ENCODE measurements at places on chromosomes 6 and 20.

GRCh38 chr20:64268174-64268573, 12.6 kb downstream of the PCMTD2 start:
- peak; percentile 69 for DNase-seq

- no peak for DNase-seq
Observed at GRCh38 chr6:114690625-114691024, 347.8 kb upstream of the HS3ST5 start.

GRCh38 chr20:41047975-41048305, 19.3 kb downstream of the TOP1 start:
- no peak for DNase-seq

DNA sequence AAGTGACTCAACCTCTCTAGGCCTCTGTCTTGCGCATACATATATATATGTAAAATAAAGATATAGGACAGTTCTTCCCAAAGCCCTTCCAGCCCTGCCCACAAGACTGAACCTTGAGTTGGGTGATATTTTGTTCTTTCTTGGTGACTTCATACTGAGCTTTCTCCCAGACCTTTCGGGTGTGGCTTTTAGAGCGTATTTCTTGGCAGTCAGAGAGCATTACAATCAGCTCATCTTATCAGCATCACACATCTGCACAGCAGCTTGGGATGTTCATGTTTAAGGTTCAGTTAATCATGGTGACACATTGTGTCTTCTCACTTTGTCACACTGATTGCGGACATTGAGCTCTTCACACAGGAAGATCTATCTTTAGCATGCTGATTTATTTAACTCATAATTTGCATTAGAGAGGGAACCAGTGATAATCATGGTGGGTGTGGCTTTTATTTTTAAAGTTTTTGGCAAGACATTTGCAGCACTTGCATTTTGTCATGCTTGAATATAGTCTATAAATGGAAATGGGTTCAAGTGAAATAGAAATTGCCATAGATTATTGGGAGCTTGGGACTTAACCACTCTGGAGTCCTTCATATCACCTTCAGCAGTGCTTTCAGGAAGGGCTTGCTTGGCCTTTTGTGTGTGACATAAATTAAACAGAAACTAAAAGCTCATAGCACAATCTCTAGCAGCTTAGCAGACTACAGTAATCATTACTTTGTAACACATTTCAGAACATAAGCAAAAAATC, 8.3 kb downstream of the KIF3B start:
- DNase-seq: no peak

DNA sequence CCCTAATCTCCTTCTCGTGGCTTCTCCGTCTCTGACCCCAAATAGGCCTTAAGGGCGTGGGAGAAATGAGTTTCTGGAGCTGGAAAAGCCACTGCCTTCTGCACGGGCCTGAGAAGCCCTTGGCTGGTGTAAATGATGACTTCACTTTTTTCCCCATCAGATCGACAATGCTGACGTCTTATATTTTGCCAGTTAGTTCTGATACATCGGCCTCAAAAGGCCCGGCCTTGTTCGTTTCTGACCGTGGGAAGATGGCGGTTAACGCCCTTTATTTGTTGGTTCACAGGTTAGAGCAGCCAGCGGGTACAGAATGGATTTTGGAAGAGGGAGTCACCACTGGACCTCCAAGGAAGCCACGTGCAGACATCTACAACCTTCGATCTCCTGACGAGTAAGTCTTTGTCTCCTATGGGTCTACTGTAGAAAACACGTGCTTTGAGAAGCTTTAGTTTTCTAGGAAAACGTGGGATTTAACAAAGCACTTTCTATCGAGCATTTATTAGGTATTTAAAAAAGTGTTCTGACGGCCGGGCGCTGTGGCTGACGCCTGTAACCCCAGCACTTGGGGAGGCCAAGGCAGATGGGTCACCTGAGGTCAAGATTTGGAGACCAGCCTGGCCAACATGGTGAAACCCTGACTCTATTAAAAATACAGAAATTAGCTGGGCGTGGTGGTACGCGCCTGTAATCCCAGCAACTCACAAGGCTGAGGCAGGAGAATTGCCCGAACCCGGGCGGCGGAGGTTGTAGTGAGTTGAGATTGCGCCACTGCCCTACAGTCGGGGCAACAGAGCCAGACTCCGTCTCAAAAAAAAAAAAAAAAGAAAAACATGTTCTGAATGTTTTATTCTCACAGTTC, 1.2 kb upstream of the ZNFX1 start:
- peak; percentile 23 for DNase-seq

GRCh38 chr20:63698739-63699465, 2.5 kb downstream of the TNFRSF6B start:
- DNase-seq: peak; percentile 78

GRCh38 chr20:3045042-3045815, 623 bp upstream of the MRPS26 start:
- DNase-seq: no peak

DNA sequence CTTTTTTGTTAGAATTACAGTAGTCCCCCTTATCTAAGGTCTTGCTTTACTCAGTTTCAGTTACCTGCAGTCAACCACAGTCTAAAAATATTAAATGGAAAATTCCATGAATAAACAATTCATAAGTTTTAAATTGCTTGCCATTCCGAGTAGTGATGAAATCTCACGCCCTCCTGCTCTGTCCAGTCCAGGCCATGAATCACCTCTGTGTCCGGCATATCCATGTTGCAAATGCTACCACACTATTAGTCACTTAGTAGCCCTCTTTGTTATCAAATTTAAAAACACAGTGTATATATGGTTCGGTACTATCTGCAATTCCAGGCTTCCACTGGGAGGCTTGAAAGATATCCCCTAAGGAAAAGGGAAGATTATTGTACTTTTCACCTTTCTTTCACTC, 164.6 kb upstream of the FAM83B start:
- no peak for DNase-seq

- DNase-seq: no peak
Observed at GRCh38 chr6:79797163-79797764, 150.1 kb downstream of the ELOVL4 start.

GRCh38 chr20:52242237-52243230, 51.0 kb upstream of the ZFP64 start:
- DNase-seq: no peak

DNA sequence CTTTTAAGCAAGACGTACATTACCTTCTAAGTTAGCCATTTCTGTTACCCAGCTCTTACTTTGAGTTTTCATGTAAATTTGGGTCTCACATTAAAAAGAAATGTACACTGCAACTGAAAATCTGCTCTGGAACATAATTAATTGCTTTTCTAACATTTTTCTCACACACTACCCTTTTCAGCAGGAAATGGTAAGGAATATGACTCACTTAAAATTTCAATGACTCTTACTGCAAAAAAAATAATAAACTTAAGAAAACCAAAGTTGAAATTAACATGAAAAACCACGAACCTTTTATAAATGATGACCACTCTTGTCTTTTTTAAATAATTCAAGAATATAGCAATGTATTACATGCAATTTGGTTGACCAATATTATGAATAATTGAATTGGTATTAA, 1.3 kb downstream of the CGA start:
- no peak for DNase-seq

- peak; percentile 81 for DNase-seq
Observed at GRCh38 chr20:1946762-1947534, 46.9 kb downstream of the PDYN start.

DNA sequence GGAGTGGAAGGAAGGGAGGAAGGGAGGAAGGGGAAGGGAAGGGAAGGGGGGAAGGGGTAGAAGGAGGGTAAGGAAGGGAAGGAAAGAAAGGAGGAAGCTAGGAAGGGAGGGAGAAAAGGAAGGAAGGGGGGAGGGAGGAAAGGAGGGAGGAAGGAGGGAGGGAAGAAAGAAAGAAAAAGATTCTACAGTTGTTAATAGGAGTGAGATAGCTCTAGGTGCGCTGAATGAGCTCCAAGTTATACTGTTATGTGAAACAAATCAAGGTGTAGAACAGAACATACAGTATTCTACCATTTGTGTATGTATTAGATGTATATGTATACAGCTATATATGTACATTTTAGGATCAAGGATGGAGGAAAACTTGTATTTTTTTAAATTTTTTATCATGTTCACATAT, 167.7 kb downstream of the HACE1 start:
- no peak for DNase-seq

Measured in right cardiac atrium (tissue), 5 donors.